ENCODE measurements at places on chromosomes 5 and 9.
A peak's percentile ranks its signal among the peaks of the same experiment; 100 is the strongest.

GRCh38 chr5:66818935-66819328, 222.7 kb downstream of the MAST4 start:
- DNase-seq: no peak

- peak; percentile 31 for DNase-seq
Observed at GRCh38 chr5:9544502-9545135, 1.3 kb downstream of the SEMA5A start.

- DNase-seq: no peak
Observed at GRCh38 chr5:140220698-140221064, 45.7 kb downstream of the CYSTM1 start.

GRCh38 chr5:129670957-129671500, 76.9 kb upstream of the MINAR2 start:
- no peak for DNase-seq

- DNase-seq: no peak
Observed at GRCh38 chr5:132098151-132098594, 24.6 kb downstream of the CSF2 start.

DNA sequence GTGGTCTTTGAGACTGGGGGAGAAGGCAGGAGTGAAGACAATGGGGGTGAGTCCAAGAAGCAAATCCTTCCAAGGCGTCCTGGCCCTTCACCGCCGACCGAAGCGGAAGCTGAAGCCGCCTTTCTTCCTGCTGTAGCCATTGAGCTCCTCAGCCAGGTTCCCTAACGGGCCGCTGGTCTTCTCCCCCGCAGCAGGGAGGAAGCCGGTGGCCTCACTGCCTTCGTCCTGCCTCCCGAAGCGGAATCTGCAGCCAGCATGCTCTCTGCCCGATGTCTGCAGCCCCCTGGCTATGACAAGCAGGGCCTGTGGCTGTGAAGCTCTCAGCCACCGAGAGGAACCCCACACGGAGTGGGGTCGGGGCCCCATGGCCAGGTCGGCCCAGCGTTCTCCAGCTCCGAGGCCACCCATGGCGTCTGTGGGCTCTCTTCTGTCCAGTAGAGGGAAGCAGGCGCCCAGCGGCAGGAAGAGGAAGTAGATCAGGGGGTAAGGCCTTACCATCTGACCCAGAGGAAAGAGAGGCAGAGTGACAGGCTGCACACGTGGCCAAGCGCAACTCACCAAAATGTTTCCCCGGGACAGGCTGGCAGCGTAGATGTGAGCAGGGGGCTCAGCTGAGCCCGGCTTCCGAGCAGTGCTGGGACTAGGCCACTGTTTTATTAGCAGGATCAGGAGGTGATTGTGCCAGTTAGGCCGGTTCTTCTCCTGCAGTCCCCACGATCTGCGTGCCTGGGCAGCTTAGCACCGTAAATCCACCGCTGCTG, 3.1 kb downstream of the QRFP start:
- DNase-seq: no peak

- no peak for DNase-seq
Observed at GRCh38 chr5:3339092-3339797, 256.4 kb upstream of the IRX1 start.

- no peak for DNase-seq
Observed at GRCh38 chr9:132075853-132076252, 3.8 kb downstream of the MED27 start.

- DNase-seq: no peak
Observed at GRCh38 chr5:115392611-115393010, 96.2 kb upstream of the CCDC112 start.

GRCh38 chr5:1698589-1699316, 100.9 kb downstream of the MRPL36 start:
- no peak for DNase-seq

DNA sequence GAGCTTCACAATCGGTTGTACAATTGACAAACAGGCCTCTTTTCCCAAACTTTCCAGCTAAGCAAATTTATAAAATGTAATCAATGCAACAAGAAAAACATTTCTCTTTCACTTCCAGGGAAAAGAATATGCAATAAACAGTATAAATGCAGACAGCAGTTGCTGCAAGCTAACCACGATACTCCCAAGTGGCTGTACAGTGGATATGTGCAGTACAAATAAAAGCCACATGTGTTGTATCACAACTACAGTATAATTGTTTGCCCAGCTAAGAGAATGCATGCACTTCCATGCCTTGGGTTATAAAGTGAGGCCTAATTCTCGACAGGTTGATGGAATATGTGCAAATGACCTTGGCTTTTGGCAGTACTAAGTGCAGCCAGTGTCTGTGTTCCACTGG, 16.7 kb upstream of the PDCL start:
- no peak for DNase-seq

All from stimulated activated CD8-positive, alpha-beta memory T cell treated with anti-CD3 and anti-CD28 coated beads, Interleukin-15, amount 100 ng/mL, for 24 hours (primary cell).